ENCODE measurements at places on chromosomes 7 and 10.
A peak's percentile ranks its signal among the peaks of the same experiment; 100 is the strongest.

- peak; percentile 17 for DNase-seq
These were observed 8.1 kb downstream of the TRPV5 start for GRCh38 chr7:142925413-142925812.

DNA sequence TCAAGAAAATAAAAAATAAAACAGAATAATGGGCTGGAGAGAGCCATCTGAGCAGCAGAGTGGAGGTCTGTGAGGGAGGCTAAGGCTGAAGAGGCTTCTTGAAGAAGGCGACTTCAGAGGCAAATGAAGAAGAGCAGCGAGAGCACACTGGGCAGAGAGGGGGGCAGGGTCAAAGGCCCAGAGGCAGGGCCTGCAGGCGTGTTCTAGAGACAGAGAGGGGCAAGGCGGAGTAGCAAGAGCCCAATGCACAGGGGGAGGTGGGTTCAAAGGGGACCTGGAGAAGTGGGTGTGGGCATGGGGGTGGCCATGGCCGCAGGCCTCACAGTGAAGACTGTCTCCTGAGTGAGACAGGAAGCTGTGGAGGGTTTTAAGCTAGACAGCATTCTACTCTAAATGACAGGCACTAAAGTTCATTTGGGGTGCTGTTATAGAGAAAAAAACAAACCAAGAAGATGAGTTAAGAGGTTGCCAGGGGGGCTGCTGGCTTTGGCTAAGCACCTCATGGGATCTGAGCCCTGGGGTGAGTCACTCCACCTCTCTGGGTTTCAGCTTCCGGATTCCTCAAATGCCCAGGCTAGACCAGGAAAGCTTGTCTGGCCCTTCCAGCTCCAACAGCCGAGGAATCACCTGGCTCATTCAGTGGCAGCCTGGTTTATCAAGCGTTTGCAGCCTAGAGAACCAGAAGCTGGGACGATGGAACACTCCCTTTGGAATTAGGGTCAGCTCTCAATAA, 81.7 kb downstream of the DLG5 start:
- DNase-seq: peak; percentile 25

DNA sequence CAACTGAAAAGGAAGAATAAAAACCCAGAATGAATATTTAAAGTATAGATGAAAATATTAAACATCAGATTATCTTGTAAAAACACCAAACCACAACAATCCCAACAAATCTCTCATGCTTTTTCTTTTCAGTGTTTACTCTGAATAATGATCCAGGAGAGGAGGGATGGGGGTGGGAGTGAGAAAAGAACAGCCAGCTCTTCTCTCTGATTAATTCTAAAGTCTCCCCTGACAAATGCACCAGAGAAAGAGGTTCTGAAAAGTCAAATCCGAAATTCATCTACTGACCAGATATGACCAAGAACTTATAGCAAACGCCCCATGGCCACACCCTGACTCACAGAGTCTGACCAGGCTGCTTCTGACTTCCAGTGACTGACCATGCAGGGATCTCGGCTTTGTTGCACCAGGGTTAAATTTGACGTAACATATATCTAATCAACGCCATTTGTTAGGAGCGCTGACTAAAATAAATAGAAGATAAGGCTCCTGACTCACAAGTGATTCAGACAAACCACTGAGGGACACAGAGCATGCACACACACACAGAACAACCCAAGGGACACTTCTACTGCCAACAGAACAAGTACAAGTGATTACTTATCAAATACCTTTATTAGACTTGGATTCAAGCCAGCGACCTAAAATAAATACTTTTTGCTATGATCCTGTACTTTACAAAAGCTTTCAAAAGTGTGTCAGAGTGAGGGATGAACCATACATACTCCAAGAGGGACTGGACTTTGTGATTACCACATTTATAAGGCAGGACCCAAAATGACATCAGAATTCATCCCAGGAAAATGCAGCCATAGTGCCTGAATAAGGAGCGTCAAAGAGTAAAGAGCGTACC, 9.3 kb upstream of the SPOCK2 start:
- no peak for DNase-seq

- no peak for DNase-seq
These were observed 96.0 kb downstream of the NRCAM start for GRCh38 chr7:108360058-108360800.

DNA sequence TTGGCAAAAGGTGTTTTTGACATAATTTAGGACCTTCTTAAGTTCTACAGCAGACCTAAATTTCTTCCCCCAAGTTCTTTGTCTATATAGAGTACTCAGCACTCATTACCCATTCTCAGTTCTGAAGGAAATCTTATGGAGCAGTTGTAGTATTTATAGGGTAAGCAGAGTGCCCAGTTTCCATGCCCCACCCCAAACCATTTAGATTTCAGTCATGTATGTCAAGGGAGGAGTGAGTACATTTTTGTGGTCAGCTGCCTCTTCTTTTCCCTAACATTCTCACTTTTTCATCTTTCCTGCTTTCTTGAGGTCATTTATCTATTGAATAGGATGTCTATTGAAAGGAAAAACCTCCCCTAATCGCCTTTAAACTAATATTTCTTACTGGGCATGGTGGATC, 83.3 kb downstream of the KAT6B start:
- no peak for DNase-seq

GRCh38 chr10:35447693-35448407, 111.5 kb downstream of the CCNY start:
- no peak for DNase-seq

- no peak for DNase-seq
These were observed 27.6 kb downstream of the UNCX start for GRCh38 chr7:1260244-1260635.

- no peak for DNase-seq
These were observed 162.6 kb upstream of the GDF10 start for GRCh38 chr10:47137311-47137851.

Data from SK-MEL-5 (cell line).